ENCODE measurements at places on chromosomes 3 and 15.

- DNase-seq: no peak
Observed at GRCh38 chr3:126432361-126433104, 37.8 kb downstream of the CFAP100 start.

GRCh38 chr3:158801201-158801600 is 653 bp upstream of the MFSD1 start:
- DNase-seq: no peak

- no peak for DNase-seq
Observed at GRCh38 chr3:67587811-67588210, 66.6 kb downstream of the SUCLG2 start.

GRCh38 chr15:59166601-59167265 is 39.9 kb upstream of the LDHAL6B start:
- DNase-seq: no peak

- DNase-seq: no peak
Observed at GRCh38 chr3:184570489-184570888, 8.9 kb downstream of the EPHB3 start.

DNA sequence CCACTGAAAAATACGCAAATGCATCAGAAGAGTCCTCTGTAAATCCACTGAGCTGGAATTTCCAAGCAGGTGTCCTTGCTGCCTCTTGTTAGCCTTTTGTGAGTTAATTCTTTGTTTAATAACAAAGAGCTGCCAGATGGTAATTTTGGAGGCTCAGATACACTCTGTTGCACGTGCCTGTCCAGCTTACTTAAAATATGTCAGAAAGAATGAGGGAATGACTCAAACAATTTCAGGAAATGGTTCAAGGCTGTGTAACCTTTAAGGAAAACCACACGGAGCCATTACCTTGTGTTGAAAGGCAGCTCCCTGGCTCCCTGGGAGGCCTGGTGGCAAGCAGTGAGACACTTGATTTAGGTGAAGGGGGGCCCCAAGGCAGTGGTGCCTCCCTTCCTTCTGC is 302.2 kb upstream of the CTDSPL start:
- DNase-seq: no peak

GRCh38 chr15:68797599-68798345 is 22.9 kb downstream of the ANP32A start:
- DNase-seq: no peak

DNA sequence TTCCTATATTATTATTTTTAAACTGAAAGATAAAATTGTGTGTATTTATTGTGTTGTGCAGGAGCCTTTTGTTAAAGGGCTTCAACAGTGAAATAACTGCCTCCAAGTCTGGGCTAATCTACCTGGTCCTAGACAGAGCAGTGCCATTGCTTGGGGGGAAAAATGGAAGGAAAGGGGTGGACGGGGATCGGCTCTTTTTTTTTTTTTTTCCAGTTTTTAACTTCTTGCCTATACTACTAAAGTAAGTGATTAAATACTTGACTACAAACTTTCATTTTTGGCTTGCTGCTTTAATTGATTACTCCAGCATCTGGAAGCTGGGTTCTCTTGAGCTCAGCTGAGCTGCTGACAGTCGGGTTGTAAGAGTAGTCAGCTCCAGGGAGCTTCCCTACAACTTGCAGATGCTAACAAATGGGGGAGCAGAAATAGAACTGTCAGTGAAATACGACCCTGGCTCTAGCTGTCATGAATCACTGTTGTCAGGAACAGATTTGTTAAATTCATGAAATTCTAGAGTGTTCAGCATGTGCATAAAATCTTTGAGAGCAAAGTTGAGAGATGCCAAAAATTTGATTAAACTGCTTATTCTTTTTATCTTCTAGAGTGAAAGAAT is 276.7 kb downstream of the ROBO1 start:
- no peak for DNase-seq

DNA sequence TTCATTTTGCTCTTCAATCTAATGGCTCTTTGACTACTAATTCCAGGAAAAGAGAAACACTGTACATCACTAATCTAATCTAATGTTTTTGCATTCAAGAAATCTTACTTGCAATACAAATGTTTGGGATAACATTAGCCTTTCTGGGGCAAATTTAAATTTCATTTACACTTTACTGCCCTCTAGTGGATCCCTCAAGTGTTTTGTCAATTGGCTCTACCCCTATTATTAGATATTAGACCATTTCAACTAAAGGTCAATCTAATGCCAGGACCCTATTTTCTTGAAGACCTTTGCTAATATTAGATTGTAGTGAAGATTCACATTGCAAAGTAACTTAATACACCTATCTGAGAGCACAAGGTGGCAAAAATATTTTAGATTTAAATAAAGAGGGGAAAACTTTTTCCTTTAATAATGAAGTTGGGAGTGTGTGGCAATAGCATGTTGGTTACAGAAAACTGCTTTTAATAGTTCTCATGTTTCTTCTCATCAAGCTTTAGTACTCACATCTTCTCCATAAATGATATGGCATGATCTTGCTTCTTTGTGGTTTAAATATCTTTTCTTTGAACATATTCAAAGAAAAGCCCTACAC is 5.0 kb downstream of the C2CD4A start:
- DNase-seq: no peak

DNA sequence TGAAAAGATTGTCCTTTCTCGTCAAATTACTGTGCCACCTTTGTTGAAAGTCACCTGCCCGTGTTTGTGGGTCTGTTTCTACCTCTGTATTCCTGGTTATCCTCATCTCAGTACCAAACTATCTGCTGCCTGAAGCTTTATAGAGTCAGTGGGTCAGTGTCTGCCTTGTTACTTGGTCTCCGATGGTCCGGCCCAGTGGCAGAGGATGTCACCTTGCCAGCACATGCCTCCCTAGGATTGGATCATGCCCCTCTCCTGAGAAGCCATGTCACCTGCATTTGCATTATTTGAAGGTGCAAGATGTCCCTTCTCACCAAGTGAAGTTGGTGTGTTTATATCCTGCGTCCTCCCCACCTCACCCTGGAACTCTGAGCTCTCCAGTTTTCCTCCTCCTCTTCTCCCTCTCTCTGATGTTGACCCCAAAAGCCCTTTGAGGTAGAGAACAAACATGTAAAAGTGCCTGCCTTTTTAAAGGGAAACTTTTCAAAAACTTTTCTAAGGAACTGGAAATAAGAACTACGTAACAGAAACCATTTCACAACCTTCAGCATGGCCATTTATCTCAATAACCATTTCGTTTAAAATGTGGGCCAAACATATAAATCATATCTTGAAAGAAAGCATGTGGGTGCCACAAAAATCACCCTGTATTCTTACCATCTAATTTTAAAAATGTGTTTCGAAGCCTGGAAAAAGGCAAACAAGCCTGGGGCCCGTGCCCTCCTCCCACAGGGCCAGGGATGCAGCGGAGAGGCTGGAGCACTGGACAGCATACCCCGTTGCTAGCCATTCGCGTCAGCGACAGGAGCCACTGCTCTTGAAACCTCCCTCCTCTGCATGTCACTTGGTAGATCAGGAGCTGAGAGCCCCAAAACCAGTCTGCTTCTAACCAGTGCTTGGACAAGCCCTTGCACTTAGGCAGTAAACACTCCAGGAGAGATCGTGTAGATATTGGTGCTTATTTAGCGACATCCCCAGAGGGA is 102.1 kb downstream of the VGLL4 start:
- peak; percentile 62 for DNase-seq

- no peak for DNase-seq
Observed at GRCh38 chr15:69988541-69989225, 109.0 kb downstream of the TLE3 start.

DNA sequence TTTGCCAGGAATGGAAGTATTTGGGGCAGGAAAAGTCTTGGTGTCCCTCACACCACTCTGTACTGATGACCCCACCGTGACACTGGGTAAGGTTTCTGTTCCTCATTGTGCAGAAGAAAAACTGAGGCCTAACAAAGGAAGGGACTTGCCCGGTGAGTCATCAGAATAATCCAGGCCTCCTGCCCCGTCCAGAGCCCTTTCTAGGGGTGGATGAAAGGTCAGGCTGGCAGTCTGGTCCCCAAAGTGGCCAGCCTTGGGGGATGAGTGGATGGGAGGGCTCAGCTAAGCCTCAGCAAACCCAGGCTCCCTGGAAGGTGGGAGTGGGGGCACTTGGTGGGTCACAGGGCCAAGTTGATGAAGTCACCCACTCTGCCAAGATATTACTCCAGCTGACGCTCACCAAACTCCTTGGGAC is 2.3 kb upstream of the DNAH1 start:
- DNase-seq: no peak

DNA sequence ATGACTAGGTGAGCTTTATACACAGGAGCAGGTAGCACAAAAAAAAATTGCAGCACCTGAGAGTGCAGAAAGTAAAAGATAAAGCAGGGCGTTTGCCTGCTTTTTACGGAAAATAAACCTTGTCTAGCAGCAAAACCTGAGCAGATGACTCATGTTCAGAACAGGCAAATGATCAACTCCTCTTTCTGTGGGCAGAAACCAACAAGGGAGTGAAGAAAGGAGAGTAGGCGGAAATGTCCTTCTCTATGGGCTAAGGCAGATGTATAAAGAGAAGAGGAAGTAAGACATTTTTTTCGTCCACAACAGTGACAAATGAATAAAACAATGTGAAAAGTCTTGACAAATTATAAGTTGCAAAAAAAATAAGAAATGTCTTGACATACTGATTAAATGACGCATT is 24.5 kb upstream of the GMNC start:
- no peak for DNase-seq

- no peak for DNase-seq
Observed at GRCh38 chr15:75542386-75542797, 36.7 kb downstream of the PTPN9 start.

DNA sequence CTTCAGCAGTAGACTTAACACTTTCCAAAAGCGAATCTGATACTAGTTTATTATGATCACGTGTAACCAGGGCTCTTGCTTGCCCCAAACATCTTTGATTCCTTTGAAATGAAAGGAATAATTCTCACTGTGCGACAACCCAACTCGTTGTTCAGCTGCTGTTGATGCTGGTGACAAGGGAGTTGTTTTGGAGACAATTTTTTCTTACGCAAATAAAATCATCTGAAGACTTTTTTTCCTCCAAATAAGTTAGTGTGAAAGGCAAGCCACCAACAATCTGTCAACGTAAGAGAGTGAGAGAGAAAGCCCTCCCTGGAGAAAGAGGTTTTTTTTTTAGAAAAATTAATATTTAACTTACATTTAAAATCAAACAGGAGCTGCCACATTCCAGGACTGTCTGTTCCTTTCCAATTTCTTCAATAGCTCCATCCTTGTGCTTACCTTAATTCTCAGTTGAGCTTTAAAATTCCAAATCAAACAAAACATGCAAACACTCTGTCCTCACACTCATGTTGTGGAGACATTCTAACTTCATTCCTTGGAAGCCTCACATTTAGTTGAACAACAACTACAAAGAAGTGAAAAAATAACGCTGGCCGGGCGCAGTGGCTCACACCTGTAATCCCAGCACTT is 4.9 kb upstream of the P3H2 start:
- DNase-seq: no peak

Measured in tibial artery (tissue), 4 donors.